ENCODE measurements at places on chromosomes 11 and 22. TPM values are rescaled to one million over a fixed set of nuclear protein-coding genes. Genes with fewer than 3 reads are reported as not detected.

DNA sequence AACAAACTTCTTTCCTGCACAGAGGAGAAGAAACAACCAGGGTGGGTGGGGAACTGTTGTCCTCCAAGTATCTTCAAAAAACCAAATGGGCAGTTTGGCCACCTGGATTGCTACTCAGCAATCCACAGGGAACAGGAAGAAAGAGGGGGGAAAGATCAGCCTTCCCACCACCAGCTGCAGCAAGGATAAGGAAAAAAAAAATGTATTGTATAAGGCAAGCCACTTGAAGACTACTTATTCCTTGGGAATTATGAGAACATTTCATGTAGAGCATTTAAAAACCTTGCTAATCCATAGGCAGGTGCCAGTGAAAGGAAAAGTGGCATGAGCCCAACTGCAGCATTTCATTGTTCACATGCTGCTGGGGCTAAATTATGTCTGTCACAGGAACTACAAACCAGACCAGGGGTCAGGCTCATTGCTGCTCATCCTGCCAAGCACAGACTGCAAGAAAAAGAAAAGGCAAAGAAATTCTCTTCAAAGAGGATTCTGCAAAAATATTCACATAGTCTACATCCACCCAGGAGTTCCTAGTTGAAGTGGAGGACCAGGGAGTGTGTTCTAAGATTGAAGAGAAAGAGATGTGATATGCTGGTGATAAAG is 2.2 kb downstream of the RAB30 start:
- DNase-seq: no peak

- DNase-seq: no peak
These were observed 27.8 kb downstream of the CYTH4 start for GRCh38 chr22:37310075-37310606.

DNA sequence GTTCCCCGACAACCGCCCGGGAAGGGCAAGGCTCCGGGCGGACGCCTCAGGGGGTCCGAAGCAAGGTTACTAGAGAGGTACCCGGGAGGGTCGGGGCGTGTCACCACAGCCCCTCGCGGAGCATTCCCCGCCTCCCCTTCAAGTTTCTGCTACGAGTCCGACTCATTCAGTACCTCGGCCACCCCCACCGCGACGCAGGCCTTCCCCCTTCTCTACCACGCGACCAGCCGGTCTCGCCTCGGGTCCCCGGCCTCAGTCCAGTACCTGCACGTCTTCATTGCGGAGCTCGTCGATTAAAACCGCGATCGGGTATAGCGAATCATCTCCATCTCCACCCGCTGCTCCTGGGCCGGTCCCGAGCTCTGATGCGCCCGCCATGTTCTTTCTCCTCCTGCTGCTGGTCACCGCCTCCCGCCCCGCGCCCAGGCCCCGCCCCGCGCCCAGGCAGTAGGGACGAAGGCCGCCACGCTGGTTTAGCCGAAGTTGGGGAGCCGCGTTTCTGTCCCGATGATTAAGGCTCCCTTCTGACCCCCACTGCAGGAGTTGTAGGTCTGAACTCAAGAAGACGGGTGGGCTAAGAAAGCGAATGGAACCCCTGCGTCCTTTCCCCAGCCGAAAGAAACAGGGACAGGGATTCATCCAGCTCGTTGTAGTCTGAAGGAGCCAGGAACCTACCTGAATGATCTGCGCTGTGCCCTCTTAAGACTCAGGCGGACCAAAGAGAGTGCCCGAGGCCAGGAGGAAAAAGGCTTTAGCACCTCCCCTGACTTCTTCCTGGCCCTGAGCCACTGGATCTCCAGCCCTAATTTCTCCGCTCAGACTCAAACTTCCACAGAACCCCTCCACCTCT is at the start of gene PPP2R1B:
Gene PPP2R1B, minus strand, starts transcription at position 406 of the 850 bp plus-strand sequence. Its CDS starts 28 bp downstream, at position 378.
- DNase-seq: peak; percentile 72

SCGB1C1 gene
- not detected for total RNA-seq

SNX15 gene
- total RNA-seq: 12.5 TPM

DNA sequence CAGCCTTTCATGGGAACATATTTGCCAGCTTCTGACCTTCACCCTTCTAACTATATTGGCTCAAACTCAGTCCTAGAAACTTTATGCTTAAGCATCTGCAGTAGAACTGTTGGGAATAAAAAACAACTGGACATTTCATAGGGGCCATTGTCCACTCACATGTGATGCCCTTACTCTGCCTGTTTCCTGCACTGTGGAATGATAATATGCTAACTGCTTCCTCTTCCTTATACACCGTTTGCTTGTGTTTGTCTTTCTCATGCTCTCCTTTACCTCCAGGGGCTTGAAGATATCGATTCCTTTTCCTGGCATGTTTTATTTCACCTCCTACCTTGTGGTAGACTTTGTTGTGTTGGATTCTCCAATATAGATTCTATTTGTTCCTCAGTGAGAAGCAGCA is 333.0 kb upstream of the DDI1 start:
- DNase-seq: no peak

VPREB1 gene
- total RNA-seq: not detected

DNA sequence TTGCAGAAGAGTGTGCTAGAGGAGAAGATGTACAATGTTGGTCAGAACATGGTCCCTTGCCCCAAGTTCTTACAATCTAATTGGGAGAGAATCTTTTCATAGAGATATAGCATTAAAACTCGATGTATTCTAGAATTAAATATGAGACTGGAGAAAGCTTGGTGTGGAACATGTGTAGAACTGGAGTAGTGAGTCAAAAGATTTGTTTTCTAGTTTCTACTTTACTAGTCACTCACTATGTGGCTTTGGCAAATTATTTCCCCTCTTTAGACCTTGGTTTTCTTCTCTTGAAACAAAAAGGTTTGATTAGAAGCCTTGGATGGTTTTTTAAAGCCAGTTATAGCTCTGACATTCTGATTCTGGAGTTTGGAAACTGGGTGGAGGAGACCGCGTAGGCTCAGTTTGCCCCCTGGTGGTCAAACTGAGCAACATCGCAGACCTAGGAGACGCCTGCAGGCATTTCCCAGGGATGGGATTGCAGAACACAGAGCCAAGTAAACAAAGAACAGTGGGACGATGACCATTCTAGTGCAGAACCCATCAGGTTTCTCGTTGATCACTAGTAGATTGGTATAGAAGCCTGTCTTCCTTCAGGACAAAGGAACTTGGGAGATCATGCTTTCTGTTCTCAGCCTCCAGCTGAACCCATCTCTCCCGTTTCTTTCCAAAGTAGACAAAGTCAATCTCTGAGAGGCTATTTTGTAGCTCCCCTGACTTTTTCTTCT is 8.5 kb upstream of the CHRDL2 start:
- DNase-seq: peak; percentile 77

GRCh38 chr22:37544955-37545702 is 15.2 kb upstream of the CDC42EP1 start:
- peak; percentile 85 for DNase-seq

GRCh38 chr11:64561984-64562722 is 28.9 kb upstream of the SLC22A12 start:
- DNase-seq: no peak

GRCh38 chr11:117005758-117006157 is 92.5 kb downstream of the SIK3 start:
- DNase-seq: no peak

DNA sequence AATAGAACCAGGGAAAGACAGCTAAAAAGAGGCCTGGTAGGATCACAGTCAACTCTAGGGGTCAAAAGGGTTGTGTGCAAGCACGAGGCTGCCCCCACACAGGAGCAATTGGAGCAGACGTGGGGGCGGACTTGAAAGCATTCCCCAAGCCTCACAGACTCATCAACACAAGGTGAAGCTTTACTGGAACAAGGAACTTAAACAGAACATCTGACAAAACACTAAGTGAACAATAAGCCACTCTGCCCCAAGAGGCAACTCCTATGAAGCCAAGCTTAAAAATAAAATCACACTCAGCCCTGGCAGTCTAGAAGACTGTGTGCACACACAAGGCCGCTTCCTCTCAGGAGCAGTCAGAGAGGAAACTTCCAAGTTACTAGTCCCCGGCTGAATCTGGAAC is 32.2 kb upstream of the TEAD1 start:
- peak; percentile 17 for DNase-seq

DNA sequence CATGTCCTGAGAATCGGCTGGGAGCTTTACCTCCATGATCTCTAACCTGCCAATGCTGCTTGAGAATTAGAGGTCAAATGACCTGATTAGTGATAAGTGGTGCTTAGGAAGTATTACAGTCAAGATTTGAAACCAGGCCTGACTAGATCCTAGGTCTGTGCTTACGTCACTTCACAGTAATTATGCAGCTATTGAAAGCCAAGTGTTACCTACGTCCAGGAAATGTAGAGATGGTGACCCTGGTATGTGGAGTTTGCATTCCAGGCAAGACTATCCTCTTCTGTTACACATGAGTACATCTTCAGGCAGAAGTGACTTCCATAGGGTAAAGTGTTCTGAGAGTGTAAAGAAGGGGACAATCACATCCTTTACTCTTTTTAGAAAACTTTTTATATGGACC is 530.4 kb upstream of the TENM4 start:
- DNase-seq: no peak

BDNF gene
- total RNA-seq: 2.8 TPM

DNA sequence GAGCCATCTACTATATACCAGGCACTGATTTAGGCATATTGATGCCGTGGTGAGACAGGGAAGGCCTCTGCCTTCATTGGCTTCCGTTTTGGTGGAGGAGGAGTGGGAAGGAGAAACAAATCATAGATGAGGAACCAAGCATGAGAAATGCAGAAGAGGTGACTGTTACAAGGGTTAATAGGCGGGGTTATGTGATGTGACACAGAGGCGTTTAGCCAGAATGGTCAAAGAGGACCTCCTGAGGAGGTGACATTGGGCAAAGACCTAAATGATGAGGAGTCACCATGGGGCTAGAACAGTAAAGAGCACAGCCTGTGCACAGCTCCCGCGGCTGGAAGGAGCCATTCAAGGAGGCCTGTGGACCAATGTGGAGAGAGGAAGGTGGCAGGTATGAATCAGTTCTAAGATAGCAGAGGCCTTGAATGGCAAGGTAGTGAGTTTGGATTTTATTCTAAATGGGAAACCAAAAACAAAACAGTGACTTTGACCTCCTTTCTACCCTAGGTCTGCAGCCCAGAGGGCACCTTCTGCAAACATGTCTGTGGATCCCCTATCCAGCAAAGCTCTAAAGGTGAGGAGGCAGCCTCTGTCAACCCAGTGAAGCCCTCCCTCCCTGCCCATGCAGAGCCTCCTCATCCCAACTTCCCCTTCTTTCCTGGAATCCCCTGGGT is 11.7 kb downstream of the MAFF start:
- DNase-seq: no peak

CCDC87 gene
- total RNA-seq: 0.26 TPM

- DNase-seq: no peak
These were observed 144.5 kb downstream of the DBX1 start for GRCh38 chr11:20015529-20016427.

RAG1 gene
- 5.6 TPM for total RNA-seq

GRCh38 chr11:103070142-103070541 is 21.8 kb downstream of the DCUN1D5 start:
- no peak for DNase-seq

MYOD1 gene
- 398 TPM for total RNA-seq

BEST1 gene
- total RNA-seq: 1.8 TPM

DNA sequence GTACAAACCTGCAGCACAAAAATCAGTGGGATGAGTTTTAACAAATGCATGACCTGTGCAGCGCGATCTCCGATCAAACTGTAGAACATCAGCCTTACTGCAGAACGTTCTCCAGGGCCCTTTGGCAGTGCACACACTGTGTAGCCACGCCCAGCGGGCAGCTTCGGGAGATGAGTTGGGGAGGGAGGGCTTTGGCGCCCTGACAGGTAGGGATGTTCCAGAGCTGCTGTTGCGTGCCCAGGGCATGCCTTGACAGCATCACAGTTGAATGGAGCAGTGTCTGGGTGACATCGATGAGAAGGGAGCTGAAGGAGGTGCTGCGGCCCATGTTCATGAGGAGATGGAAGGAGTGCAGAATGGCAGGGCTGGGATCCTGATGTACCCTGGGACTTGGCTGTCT is 80.2 kb downstream of the TBC1D22A start:
- DNase-seq: no peak

GRCh38 chr11:133639408-133639807 is 107.1 kb upstream of the OPCML start:
- DNase-seq: no peak

- peak; percentile 76 for DNase-seq
These were observed 24.1 kb upstream of the SUSD2 start for GRCh38 chr22:24156913-24157821.

DDTL gene
- total RNA-seq: not detected

PGA5 gene
- 18.1 TPM for total RNA-seq

DNA sequence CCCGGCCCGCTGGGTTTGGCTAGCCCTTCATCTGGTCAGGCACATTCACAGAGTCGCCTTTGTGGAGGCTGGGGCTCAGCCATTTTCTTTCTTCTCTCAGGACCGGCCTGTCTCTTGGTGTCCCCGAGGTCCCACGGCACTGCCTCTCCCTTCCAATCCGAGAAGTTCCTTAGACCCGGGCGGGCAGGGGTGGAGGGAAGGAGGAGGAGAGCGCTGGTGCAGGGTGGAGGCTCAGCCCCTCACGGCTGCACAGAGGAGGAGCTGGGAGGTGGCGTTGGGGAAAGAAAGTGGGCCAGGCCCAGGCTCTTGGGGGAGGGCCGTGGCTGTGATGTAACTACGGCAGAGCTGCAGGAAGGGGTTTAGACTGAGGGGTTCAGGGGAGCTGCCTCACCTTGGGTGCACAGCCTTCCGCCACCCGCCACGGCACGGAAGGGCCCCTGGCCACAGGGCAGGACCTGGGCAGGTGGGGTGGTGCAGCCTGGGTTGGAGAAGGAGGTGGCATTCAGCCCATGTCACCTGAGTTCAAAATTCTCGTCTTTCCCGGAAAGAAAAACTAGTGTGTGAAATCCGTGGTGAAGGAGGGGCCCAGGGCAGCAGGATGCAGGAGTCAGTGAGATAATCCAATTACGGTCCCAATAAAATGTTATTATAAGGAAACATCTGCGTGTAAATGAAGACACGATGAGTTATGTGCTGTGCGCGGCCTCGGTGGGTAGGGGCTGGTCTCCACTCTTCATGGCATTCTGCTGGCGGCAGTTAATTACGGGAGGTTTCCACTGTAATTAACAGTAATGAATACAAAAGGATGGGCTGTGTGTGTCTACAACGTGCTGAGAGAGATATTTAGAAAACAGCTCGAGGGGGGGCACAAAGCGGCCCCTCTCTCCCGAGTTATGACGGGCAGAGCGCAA is 1.7 kb downstream of the BRSK2 start:
- no peak for DNase-seq
